Stimulated activated memory B cell treated with anti-CD40 and anti-IgM and Interleukin-4, amounts not matched to agents 10 μg/mL and 1 μg/mL and 100 μg/mL, for 72 hours (primary cell): ENCODE measurements at places on chromosomes 7 and 10.

DNA sequence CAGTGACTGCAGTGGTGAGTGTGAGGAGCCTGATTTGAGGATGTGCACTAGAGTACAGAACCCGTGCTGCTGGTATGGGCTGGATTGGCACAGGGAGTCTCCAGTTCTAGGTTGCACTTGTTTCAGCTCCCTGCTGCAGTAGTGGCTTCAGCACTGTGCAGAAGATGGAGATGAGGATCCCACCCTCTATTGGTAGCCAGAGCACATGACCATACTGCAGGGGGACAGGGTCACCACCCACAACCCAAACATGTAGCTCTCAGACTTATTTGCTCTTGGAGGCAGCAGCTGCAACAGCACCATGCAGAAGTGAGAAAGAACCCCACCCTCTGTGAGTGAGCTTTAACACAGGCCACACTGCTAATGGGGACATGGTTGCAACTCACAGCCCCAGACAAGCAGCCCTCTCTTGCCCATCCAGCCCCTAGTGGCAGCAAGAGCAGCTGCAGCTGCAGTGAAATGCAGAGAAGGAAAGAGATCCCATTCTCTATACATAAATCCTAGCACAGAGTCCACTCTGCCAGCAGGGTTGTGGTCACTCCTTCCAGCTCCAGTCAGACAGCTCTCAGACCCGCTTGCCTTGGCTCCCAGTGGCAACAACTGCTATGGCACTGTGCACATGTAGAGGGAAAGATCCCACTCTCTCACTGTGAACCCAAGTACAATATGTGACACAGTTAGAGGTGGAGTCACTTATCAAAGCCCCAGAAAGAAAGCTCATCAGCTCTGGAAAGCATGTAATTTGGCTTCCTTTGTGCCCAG, 51.4 kb upstream of the SCIN start:
- no peaks in the 10 kb centered on the region for H3K4me1 ChIP-seq
- no peak overlapping the region for H3K4me3 ChIP-seq
- H3K36me3 ChIP-seq: peaks cover 5% of the 10 kb centered on the region
- peak; percentile 50 for ATAC-seq
- peaks cover 31% of the 10 kb centered on the region for H3K27me3 ChIP-seq
- no peak overlapping the region for H3K27ac ChIP-seq

- ATAC-seq: no peak
- peaks cover 22% of the 10 kb centered on the region for H3K36me3 ChIP-seq
- H3K4me1 ChIP-seq: peaks cover 13% of the 10 kb centered on the region
- peaks cover 43% of the 10 kb centered on the region for H3K27me3 ChIP-seq
Observed at GRCh38 chr7:151207804-151208203, 2.5 kb downstream of the H2BK1 start.

- ATAC-seq: no peak
- H3K27ac ChIP-seq: no peak overlapping the region
- no peak overlapping the region for H3K4me3 ChIP-seq
- H3K36me3 ChIP-seq: no peaks in the 10 kb centered on the region
- no peaks in the 10 kb centered on the region for H3K4me1 ChIP-seq
Observed at GRCh38 chr7:122379491-122379890, 74.9 kb upstream of the FEZF1 start.

DNA sequence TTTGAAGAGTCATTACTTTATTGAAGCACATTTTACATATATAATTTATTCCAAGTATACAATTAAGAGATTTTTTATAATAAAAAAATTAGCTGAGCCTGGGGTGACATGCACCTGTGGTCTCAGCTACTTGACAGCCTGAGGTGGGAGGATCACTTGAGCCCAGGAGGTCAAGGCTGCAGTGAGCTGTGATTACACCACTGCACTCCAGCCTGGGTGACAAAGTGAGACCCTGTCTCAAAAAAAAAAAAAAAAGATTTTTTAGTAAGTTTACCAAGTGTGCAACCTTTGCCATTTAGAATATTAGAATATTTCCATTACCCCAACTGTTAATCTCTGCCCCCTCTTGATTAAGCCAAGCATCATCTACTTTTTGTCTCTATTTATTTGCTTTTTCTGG, 196.0 kb downstream of the CCSER2 start:
- no peaks in the 10 kb centered on the region for H3K4me1 ChIP-seq
- H3K27me3 ChIP-seq: peaks cover 7% of the 10 kb centered on the region
- H3K36me3 ChIP-seq: peaks cover 9% of the 10 kb centered on the region

DNA sequence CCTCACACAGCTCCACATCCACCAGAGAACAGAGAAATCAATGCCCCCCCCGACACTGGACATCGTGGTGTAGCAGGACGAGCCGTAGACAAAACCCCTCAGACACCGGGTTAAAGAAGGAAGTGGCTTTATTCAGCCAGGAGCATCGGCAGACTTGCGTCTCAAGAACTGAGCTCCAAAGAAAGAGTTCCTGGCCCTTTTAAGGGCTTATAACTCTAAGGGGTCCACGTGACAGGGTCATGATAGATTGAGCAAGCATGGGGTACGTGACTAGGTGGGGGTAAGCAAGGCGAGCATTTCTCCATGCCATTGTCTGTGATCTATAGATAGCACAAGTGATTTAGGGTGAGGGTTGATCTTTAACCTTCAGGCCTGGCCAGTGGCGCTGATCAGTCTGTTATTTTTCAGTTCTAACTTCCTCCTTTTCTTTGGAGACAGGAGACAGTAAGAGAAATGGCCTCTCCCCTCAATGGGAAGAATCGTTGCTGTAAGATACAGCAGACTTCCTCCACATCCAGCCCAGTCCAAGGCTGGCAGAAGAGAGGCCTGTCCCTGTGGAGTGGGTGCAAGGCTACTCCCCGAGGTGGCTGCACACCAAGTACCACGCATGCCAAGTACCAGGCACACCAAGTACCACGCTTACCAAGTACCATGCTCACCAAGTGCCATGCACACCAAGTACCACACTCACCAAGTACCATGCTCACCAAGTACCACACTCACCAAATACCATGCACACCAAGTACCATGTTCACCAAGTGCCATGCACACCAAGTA, 19.5 kb upstream of the PPP2R2D start:
- no peak overlapping the region for H3K27ac ChIP-seq
- ATAC-seq: no peak
- H3K27me3 ChIP-seq: peaks cover 34% of the 10 kb centered on the region
- H3K4me3 ChIP-seq: no peak overlapping the region

DNA sequence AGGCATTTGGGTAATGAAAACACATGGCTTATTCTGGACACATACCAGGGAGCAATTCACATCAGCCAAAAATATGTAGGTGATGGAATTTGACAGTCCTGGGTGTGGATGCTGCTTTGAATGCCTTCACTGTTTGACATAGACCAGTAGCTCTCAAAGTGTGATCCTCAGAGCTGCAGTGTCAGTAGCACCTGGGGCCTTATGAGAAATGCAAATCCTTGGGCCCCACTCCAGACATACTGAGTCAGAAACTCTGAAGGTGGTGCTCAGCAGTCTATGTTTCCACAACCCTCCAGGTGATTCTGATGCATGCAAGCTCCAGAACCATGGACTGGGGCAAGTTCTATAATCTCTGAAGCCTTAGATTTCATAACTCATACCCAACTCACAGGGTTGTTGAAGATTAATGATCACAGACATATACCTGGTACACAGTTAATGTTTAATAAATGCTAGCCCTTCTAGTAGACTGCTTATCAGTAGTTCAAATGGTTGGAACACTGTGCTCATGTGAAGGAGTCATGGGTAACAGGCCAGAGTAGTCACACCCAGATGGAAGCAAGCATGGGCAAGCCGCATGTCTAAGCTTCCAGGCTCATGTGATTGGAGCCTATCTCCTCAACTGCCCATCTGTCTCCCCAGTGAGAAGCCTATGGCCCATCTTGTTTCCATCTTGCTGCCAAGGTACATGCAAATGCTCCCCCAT, 715.7 kb downstream of the GRID1 start:
- no peak overlapping the region for H3K27ac ChIP-seq
- no peak overlapping the region for H3K4me3 ChIP-seq
- no peak for ATAC-seq
- H3K4me1 ChIP-seq: no peaks in the 10 kb centered on the region

DNA sequence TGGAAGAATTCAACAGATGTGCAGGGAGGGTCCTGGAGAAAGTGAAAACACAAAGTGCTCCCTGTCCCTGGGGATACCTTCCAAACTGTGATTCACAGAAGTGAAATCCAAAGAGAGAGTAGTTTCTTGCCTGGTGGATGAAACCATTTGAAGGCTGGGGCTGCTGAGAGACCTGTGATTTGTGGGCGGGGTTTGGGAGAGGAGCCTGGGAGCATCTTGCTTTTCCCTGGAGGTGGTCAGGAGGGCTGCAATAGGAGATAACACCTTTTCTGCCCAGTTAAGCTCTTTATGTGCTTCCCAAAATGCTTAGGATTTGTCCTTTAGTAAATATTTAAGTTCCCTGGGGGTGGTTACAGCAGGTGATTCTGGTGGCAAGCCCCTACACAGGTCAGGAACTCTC, 105.3 kb upstream of the TPK1 start:
- H3K36me3 ChIP-seq: no peaks in the 10 kb centered on the region
- H3K4me1 ChIP-seq: peaks cover 7% of the 10 kb centered on the region
- no peak overlapping the region for H3K4me3 ChIP-seq
- peaks cover 18% of the 10 kb centered on the region for H3K27me3 ChIP-seq

GRCh38 chr7:112045222-112045621, 161.0 kb downstream of the DOCK4 start:
- no peak overlapping the region for H3K27ac ChIP-seq
- ATAC-seq: no peak
- no peak overlapping the region for H3K4me3 ChIP-seq

GRCh38 chr10:6050801-6051445, 11.2 kb downstream of the IL2RA start:
- ATAC-seq: peak; percentile 88
- H3K4me1 ChIP-seq: peaks cover 89% of the 10 kb centered on the region
- peaks cover 23% of the 10 kb centered on the region for H3K36me3 ChIP-seq
- no peaks in the 10 kb centered on the region for H3K27me3 ChIP-seq

DNA sequence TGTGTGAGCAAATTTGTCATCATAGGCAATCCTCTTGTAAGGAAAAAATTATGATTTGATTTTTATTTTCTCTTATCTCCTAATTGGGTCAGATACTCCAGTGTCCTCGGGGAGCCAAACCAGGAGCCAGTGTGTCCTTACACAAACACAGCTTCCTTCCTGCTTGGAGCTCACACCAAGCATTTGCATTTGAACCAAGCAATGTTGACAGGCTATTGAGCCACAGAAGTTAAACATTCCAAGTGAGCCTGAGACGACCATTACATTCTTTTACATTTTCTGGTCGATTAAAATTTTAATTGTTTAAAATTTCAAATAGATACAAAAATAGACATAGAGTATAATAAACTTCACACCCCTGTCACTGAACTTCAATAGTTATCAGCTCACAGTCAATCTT, 194.8 kb downstream of the CFTR start:
- no peak overlapping the region for H3K4me3 ChIP-seq
- no peak overlapping the region for H3K27ac ChIP-seq
- ATAC-seq: no peak
- no peaks in the 10 kb centered on the region for H3K36me3 ChIP-seq
- H3K27me3 ChIP-seq: no peaks in the 10 kb centered on the region

DNA sequence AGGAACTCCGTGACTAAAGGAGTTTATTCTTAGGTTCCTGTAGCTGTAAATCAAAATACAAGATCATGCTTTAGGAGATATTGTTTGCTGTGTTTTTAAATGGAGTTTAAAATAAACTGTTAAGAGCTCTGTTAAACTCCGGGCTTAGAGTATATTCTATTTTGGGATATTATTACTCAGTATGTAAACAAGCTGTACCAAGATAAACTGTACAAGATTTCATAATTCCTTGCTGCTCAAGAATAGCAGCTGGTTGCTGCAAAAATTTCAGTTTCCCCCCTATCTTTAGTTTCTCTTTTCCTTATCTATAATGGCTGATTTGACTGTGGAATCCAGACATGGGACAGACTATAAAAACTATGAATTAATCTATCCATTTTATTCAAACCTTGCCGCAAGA, 215.7 kb downstream of the HTR7 start:
- H3K27me3 ChIP-seq: peaks cover 8% of the 10 kb centered on the region
- no peak for ATAC-seq
- no peaks in the 10 kb centered on the region for H3K4me1 ChIP-seq
- H3K36me3 ChIP-seq: no peaks in the 10 kb centered on the region
- no peak overlapping the region for H3K27ac ChIP-seq

- peaks cover 21% of the 10 kb centered on the region for H3K36me3 ChIP-seq
- peak overlapping the region; percentile 84 for H3K27ac ChIP-seq
- peaks cover 76% of the 10 kb centered on the region for H3K4me1 ChIP-seq
- H3K4me3 ChIP-seq: peak overlapping the region; percentile 84
Observed at GRCh38 chr7:157337316-157338149, 729 bp downstream of the DNAJB6 start.

DNA sequence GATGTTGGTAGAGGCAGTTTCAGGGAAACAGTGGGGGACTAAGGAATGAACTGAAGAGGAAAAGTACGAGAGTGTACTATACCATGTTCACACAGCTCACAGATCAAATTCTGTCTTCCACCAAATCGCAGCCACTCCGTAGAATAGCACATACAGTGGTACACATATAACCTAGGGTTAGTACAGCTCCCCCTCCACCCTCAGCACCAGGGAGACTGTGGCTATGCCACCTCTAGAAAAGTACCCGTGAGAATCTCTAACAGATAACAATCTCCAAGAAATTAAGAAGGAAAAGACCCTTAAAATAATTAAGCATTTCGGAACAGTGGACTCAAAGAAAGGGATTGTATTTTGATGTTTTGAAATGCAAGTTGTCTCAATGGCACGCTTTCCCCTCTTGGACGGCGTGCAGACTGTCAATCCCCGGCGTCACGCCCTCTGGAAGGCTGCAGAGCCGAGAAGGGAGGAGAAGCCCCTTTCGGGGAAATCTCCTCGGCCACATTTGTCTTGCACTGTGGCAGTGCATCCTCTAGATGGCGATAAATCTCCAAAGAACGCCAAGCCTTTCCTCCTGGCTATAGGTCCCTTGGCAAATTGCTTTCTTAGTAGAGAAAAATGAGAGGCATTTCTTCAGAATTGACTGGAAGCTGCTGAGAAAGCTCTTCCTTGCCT, 345.0 kb downstream of the REEP3 start:
- peaks cover 13% of the 10 kb centered on the region for H3K4me1 ChIP-seq
- H3K27ac ChIP-seq: no peak overlapping the region
- peaks cover 53% of the 10 kb centered on the region for H3K27me3 ChIP-seq
- H3K4me3 ChIP-seq: no peak overlapping the region

DNA sequence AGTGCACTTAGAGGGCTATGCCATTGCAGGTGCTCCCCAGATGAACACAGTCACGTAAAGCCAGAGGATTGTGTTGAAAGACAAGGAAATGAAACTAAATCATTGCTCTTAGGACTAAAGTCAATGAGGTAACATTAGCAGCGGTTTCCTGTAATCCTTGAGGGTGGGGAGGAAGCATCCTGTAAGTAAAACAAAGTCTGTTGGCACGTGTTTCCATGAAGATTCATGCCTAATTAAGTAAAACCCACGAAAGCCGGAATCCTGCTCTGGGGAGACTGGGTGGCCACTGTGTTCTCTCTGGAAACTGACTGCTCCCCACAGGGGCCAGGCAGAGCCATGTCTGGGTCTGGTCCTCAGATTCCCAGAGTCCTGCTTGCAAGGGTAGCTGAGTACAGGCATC, 18.3 kb downstream of the STEAP1B start:
- no peak overlapping the region for H3K27ac ChIP-seq
- H3K4me1 ChIP-seq: peaks cover 10% of the 10 kb centered on the region
- H3K36me3 ChIP-seq: no peaks in the 10 kb centered on the region
- peak; percentile 37 for ATAC-seq
- H3K27me3 ChIP-seq: no peaks in the 10 kb centered on the region
- no peak overlapping the region for H3K4me3 ChIP-seq
